Posterior cingulate gyrus (tissue), 11 donors: ENCODE measurements at places on chromosomes 16 and 17.
A peak's percentile ranks its signal among the peaks of the same experiment; 100 is the strongest.

DNA sequence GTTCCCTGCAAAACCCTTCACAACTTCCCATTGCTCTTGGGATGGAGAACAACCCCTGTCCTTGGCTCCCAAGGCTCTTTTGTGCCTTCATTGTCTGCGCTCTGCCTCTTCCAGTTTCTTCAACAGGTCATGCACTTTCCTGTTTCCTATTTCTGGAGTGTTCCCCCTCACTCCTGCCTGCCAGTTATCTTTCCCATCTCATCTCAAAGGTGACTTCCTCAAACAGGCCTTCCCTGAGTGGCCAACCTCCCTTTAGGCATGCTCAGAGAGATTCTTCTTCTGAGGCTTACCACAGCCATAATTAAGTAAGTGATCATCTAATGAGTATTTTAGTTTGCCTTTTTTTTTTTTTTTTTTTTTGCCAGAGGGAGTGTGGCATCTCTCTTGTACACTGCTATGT is 2.9 kb upstream of the CYLD start:
- no peak for DNase-seq

DNA sequence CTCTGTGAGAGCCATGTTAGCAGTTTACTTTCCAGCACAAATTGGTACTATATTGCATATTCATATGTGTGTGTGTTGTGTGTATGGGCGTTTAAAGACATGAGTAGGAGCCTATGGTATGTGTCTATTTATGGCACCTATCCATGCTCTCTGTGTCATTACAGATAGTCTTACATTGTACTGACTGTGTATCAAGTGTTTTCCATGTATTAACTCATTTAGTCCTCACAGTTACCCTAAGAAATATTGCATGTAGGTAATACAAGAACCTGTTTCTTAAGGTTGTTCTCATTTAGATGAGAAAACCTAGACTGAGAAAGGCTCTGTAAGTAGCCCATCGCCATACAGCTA is 1.6 kb downstream of the ALG1 start:
- no peak for DNase-seq

DNA sequence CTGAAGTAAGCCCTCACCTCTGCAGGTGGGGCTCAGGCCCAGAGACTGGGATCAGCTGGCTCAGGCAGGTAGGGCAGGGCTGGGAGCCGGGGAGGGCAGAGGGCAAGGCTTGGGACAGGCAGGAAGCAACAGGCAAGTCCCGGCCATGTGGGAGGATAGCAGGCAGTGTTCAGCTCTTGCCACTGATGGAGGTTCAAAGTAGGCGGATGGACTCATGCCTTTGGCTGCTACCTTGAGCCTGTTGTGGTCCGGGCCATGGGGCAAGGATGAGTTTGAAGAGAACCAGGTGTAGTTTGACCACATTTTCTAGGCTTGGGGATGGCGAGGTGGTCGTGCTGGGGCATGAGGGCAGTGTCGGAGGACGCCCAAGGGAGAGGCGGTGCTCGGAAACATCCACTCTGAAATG is 2.7 kb downstream of the PRCD start:
- DNase-seq = no peak

GRCh38 chr16:12195296-12195695 is 218.8 kb downstream of the SNX29 start:
- no peak for DNase-seq

DNA sequence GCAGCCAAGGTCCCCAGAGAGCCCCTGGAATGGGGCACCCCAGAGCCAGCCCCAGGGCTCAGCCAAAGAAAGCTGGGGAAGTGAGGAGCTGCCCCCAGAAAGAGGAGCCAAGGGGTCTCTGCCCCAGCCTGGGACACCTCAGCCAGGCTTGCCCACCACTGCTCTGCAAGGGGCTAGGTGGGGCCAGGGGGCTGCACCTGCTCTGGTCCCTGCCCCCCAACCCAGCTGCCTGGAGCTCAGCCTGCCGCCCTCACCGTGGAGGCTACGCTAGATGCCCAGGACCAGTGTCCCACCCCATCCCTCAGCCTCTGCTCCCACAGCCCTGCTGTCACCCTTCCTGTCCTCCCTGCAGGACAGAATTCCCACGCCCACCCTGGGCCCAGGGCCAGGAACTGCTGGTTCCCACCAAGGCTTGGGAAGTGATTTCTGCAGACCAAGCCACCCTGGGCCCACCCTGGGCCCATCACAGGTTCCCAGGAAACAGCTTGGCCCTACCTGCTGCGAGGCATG is 28.1 kb upstream of the KRT17 start:
- DNase-seq = no peak

DNA sequence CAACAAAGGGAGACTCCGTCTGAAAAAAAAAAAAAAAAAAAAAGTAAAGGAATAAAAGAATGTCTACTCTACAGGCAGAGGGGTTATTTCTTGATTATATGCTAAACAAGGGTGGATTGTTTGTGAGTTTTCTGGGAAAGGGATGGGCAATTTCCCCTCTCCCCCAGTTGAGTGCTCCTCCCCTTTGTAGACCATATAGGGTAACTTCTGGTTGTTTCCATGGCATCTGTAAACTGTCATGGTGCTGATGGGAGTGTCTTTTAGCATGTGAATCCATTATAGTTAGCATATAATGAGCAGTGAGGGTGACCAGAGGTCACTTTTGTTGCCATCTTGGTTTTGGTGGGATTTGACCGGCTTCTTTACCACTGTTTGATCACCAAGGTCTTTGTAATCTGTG is 4.2 kb upstream of the NME1 start:
- no peak for DNase-seq

DNA sequence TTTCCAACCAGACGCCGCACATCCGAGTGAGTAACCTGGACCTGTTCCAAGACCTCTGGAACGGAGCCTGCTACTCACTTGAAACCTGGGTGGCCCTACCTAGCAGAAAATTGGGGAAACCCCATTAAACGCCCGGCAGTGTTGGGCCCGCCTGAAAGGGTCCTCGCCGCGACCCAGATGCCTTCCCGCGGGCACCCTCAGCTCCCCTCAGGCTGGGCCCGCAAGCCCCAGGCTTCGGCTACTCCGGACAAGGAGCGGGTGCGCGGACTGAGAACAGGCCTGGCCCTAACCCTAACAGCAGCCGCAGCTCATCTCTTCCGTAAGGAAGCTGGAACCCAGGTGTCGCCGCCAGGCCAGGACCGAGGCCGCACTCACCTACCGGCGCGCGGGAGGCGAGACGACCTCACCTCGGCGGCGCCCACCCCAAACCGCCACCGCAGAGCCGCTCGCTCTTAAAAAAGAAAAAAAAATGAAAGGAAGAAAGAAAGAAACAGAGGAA is 344 bp downstream of the PSME3IP1 start:
- DNase-seq = peak; percentile 35

GRCh38 chr17:8927395-8927794 is 38.1 kb downstream of the PIK3R5 start:
- DNase-seq = no peak

GRCh38 chr16:49854796-49855203 is 1.1 kb downstream of the ZNF423 start:
- DNase-seq = no peak

DNA sequence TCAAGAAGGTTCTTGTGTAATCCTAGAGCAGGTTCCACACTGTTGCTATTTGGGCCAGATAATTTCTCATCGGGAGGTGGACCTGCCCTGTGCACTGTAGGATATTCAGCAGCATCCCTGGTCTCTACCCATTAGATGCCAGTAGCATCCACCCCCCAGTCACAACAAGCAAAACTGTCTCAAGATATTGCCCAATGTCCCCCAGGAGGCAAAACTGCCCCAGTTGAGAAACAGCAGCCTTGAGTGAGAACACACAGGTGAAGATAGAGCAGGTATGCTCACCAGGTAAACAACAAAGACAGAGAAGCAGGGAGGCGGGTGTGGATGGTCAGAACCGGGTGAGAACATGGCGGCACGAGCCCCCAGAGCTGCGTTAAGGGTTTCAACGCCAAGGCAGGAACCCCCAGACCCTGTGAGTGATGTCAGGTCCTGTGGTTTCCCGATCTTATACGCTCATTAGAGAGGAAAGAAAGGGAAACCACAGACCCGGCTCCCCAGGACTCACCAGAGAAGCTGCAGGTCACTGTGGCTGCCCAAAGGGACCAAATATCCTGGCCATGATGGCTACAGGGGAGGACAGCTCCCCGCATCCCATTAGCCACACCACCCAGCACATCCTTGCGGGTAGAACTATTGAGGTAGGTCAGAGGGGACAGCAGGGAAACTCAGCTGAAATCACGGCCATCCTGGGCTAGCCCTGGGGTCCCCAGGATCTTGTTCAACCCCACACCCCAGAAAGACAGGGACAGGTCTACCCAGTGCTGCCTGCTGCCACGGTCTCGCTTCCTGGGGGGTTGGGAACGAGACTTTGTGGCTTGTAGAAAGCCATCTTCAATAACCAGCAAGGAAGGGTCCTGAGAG is 21.2 kb downstream of the CDC42EP4 start:
- DNase-seq = peak; percentile 37

- peak; percentile 62 for DNase-seq
Observed at GRCh38 chr17:77679589-77679988, 278.9 kb upstream of the TNRC6C start.

DNA sequence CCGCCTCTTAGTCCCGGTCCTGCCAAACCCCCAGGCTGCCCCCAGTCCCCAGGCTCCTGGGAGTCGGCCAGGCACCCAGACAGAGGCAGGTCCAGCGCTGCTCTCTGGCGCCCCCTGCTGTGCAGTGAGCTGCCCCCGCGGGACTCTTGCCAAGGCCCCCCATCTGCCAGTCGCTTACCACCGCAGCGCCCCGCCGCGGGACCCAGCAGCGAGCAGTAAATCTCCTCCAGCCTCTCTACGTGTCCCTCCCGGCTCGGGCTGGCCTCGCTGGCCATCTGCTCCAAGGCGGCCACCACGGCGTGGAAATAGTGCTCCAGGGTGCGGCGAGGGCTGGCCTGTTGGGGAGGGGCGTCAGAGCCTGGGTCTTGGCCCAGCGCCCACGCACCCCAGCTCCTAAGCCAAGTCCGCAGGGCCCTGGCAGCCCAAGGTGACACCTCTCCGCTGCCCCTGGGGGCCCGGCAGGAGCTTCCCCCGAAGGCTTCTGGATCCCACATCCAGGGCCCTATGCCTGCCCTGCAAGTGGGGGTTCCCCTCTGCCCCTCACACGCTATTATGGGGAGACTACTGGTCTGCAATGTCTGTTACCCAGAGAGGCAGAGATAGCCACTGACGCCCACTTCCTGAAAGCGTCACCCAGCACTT is 33.7 kb upstream of the MFSD6L start:
- DNase-seq = no peak

GRCh38 chr16:24511174-24511573 is 28.2 kb upstream of the RBBP6 start:
- no peak for DNase-seq

GRCh38 chr16:48420437-48420836 is 35.2 kb upstream of the SIAH1 start:
- no peak for DNase-seq

DNA sequence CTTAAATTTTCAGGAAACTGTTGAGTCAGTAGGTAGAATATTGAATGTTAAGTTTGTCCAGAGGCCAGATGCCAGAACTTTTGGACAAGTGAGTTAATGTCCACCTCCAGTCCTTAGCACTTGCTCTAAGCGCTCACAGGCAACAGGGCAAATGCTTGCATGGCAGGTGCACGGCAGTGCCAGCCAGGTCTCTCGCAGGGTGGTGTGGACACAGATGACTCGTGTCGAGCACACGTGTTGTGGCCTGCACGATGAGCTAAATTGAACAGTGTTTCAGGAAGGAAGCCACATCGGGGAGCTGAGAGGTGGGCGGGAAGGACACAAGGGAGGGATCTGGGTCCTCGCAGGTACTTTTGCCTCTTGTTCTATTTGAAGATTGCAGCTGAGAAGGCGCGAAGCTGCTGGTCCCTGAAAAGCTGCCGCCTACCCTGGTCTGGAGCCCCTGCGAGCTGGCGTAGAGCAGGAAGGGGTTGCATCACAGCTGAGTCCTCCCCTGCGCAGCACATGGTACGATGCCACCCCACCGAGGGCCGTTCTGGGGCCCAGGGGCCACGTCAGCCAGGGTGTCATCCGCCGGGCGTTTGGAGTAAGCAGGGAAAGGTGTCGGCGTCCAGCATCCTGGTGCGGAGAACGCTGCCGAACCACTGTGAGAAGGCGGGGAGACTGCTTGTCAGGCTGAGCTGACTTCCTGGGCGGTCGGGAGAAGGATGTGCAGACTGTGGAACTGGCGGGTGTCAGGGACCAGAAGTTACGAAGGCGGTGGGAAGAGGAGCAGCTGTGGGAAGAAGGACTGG is 6.3 kb downstream of the RAB40C start:
- DNase-seq = peak; percentile 82

- no peak for DNase-seq
Observed at GRCh38 chr16:80684136-80684765, 120.1 kb downstream of the CDYL2 start.

GRCh38 chr16:22638393-22639206 is 127.9 kb downstream of the NPIPB5 start:
- no peak for DNase-seq

DNA sequence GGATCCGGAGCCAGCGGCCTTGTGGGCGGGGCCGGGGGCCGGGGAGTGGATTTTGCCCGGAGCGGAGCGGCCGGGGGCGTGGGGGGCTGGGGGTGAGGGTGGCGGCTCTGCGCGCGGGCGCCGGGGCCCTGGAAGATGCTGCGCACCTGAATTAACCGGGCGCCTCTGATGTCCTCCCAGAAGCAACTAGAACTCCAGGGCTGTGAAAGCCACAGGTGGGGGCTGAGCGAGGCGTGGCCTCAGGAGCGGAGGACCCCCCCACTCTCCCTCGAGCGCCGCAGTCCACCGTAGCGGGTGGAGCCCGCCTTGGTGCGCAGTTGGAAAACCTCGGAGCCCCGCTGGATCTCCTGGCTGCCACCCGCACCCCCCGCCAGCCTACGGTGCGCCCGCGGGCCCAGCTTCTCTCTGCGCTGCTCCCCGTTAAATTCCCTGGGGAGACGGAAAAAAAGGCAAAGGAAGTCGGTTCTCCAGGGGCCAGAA is 549 bp downstream of the SLC26A11 start:
- peak; percentile 50 for DNase-seq

DNA sequence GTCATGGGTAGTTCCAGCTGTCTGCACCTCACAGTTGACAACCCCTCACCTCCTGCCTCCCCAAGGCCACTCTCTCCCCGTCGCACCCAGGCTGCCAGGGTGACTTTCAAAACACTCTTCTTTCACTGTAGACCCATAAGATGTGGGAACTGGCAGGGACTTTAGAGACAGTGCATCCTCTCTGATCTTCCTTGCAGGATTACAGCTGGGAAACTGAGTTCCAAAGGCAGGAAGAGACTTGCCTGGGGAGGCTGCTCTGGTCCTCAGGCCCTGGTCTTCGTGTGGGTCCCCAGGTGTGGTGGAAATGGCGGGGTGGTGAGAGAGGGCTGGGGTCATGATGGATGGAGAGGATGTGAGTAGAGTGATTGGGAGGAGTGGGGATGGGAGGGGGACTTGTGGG is 21.9 kb upstream of the NKD1 start:
- no peak for DNase-seq

DNA sequence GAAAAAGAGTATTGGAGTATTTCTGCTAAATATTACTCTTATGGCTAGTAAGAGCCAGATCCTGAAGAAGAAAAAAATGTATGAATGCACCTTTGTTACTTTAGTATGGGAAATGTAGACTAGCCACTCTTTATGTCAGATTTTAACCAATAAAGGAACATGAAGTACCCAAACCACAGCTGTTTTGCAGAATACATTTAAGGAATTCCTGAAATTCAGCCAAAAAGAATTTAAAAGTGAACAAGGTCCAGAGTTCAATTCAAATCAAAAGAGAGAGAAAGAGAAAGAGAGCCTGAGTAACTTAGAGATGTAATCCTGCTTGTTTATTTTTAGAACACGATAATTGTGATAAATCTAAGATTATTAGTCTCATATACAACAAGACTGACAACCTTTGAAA is 1.2 kb downstream of the KCNJ16 start:
- no peak for DNase-seq
